ENCODE measurements at places on chromosomes 6 and 20.

- no peak overlapping the region for H3K4me3 ChIP-seq
- H3K27ac ChIP-seq: no peak overlapping the region
Observed at GRCh38 chr6:126446248-126446647, 106.3 kb downstream of the CENPW start.

GRCh38 chr20:60506061-60506460 is 547.8 kb downstream of the CDH26 start:
- no peak overlapping the region for H3K27ac ChIP-seq
- DNase-seq: no peak
- H3K4me1 ChIP-seq: no peaks in the 10 kb centered on the region
- H3K4me3 ChIP-seq: no peak overlapping the region

- no peaks in the 10 kb centered on the region for H3K36me3 ChIP-seq
- peaks cover 3% of the 10 kb centered on the region for H3K4me1 ChIP-seq
- no peak overlapping the region for H3K4me3 ChIP-seq
Observed at GRCh38 chr6:32092760-32093497, 16.2 kb downstream of the TNXB start.

GRCh38 chr6:45222380-45222779 is 105.8 kb upstream of the RUNX2 start:
- no peak overlapping the region for H3K27ac ChIP-seq
- DNase-seq: no peak
- H3K4me1 ChIP-seq: no peaks in the 10 kb centered on the region
- no peaks in the 10 kb centered on the region for H3K36me3 ChIP-seq

GRCh38 chr6:129865013-129865412 is 3.9 kb upstream of the TMEM244 start:
- no peaks in the 10 kb centered on the region for H3K36me3 ChIP-seq
- H3K4me1 ChIP-seq: no peaks in the 10 kb centered on the region
- no peak overlapping the region for H3K4me3 ChIP-seq
- no peaks in the 10 kb centered on the region for H3K27me3 ChIP-seq
- no peak overlapping the region for H3K27ac ChIP-seq
- DNase-seq: no peak

GRCh38 chr20:48659858-48660257 is 167.9 kb downstream of the PREX1 start:
- peak; percentile 83 for DNase-seq
- H3K27ac ChIP-seq: no peak overlapping the region
- no peaks in the 10 kb centered on the region for H3K4me1 ChIP-seq
- H3K36me3 ChIP-seq: no peaks in the 10 kb centered on the region

DNA sequence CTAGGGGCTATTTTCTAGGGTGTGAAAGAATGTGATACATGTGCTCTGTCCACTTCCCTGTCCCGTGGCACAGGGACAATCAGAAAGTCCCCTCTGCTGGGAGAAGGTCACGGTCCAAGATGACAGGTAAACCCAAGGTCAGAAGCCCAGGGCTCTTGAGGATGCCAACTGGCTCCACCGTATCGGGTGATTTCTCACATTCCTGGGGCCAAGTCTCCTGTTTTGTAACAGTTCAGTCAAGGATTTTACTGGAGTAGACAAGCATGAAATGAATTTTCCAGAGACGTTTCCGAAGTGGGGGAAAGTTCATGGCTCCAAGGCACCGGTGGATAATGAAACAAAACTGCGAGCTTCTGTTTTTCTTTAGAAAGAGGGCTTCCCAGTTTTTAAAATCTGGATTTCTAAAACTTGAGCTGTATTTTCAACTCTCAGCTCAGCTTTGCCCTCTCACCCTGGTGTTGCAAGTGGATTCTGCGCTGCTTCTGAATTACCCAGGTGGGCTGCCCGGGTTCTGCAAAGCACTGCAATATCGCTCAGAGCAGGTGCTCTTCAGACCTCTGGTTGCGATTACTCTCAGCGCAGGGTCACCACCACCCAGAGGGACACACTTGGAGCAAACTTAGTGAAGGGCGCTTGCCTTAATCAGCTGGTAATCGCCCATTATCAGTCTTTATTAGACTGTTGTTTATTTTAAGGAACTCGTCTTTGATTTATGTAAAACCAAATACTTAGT is 64.4 kb upstream of the TMEM170B start:
- DNase-seq: no peak
- H3K27me3 ChIP-seq: no peaks in the 10 kb centered on the region
- H3K36me3 ChIP-seq: no peaks in the 10 kb centered on the region
- H3K27ac ChIP-seq: peak overlapping the region; percentile 35

DNA sequence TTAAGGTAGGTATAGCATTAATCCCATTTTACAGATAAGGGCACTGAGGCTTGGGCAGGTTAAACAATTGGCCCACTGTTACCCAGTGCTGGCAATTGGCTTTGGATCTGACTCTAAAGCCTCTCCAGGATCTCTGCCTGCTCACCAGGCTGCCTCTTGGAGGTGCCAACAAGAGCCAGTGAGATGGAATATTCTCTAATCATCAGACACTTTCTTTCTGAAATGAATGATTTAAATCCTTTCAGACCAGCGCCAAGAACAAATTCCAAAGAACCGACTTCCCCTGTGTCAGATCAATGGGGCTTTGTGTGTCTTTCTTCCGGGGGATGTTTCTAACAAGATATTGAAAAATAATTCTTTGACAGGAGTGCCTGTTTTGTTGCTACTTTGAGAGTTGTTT is 23.6 kb downstream of the CYP39A1 start:
- no peaks in the 10 kb centered on the region for H3K27me3 ChIP-seq
- peak overlapping the region; percentile 33 for H3K27ac ChIP-seq
- DNase-seq: no peak
- H3K4me1 ChIP-seq: no peaks in the 10 kb centered on the region

Measured in breast epithelium (tissue), 4 donors.